EL (cell line): ENCODE measurements at places on chromosomes 1 and 21.

DNA sequence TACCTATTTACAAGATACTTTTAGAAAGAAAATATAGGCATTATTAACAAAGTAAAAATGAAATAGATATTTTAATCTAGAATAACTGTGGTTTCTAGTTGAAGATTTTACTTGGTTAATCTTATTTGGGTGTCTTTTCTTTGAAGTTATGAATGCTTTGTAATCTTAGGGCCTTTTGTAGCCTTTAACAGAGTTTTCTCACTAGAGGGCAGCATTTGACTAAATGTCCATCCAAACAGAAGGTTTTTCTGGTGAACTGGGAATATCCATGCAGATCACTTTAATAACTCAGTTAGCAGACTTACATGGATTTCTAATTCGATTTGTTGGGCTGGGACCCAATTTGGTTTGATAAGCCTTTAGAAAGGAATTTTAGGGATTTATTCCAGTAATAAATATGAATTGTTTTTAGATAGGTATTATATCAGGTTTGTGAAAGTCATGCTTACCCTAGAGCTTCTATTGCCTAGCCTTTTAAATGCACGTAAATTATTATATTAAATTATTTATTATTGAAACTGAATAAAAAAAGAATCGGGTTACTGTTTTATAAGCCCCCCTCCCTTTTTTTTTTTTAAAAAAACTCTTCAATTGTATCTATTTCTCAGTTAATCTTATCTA lies 119.7 kb downstream of the ZNF326 start:
- DNase-seq: peak; percentile 44

GRCh38 chr1:153768316-153769181 lies 6.7 kb upstream of the SLC27A3 start:
- no peak for DNase-seq

- DNase-seq: peak; percentile 68
These were observed 1.0 kb downstream of the PLPP3 start for GRCh38 chr1:56578138-56578962.

- no peak for DNase-seq
These were observed 123.9 kb downstream of the LHX4 start for GRCh38 chr1:180353945-180354344.

- DNase-seq: no peak
These were observed 317.2 kb upstream of the C1orf87 start for GRCh38 chr1:60390593-60391282.

- peak; percentile 89 for DNase-seq
These were observed at the start of gene CACHD1 for GRCh38 chr1:64469977-64470664. Gene CACHD1 (plus strand): TSS chr1:64470129. CDS start chr1:64470745, 616 bp downstream.

- DNase-seq: no peak
These were observed 34.0 kb upstream of the CR2 start for GRCh38 chr1:207420109-207420508.

DNA sequence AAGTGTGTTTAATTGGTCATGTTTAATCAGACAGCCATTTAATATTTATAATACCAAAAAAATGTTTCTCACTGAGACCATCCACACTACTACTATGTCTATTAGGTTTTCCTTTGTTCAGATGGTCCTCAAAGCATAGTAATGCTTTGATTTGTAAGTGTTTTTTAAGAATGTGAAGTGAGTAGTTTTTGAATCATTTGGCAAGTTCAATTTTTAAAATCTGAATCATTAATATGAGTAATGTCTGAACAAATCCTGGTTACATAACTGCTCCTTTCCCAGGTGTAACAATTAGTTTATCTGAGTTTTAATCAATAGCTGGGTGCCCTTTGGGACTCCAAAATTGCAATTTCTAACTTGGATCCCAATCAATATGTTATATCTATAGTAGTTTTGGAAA lies 23.5 kb upstream of the RPL5 start:
- DNase-seq: no peak

GRCh38 chr1:23619299-23620188 lies 60.2 kb upstream of the ID3 start:
- DNase-seq: no peak

- no peak for DNase-seq
These were observed 41.2 kb downstream of the AHDC1 start for GRCh38 chr1:27562534-27563340.

DNA sequence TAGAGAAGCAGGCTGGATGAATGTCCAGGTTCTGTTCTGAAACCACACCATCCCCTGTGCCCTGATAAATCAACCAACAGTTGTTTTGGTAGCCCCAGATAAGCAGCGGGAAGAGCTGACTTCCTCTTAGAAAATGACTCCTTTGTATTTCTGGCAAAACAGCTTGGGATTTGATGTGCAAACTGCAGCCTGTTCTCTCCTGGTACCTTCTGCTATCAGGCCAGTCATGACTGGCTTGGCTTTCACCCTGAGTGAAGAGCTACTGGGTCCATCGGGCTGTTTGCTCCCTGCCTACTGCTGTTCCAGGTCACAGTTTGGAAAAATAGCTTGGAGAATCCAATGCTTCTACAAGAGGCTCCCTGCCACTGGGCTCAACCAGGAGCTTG lies 116.8 kb downstream of the DTL start:
- DNase-seq: no peak

DNA sequence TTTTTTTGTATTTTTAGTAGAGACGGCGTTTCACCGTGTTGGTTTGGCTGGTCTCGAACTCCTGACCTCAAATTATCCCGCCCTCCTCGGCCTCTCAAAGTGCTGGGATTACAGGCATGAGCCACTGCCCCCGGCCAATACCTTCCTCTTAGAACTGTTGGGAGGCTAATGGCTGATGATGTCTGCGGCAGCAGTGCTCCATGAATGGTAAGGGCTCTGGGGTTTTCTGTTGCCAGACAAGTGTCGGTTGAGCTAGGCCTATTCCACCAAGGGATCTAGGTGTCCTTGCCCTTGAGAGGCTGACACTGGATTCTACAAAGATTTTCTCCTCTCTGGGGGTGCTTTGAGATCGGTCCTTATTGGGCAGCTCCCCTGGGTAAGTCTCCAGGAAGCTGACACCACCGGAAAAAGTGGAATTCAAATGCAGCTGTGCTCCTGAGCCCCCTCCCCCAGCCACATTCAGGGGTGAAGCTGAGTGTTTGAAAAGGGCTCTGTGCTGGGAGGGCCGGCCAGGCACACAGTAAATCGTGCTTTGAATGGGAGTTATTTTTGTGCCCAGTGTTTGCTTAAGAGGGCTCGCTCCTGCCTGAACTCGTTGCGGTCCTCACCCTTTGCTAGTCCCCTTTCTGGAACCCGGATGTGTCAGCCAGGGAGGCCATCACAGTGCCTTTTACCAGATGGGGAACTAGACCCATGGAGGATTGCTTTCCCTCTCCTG lies 5.2 kb downstream of the SOX13 start:
- no peak for DNase-seq

- peak; percentile 54 for DNase-seq
These were observed 7.0 kb upstream of the IGSF21 start for GRCh38 chr1:18100491-18101063.

GRCh38 chr1:234611225-234611846 lies 1.4 kb upstream of the IRF2BP2 start:
- DNase-seq: peak; percentile 88

DNA sequence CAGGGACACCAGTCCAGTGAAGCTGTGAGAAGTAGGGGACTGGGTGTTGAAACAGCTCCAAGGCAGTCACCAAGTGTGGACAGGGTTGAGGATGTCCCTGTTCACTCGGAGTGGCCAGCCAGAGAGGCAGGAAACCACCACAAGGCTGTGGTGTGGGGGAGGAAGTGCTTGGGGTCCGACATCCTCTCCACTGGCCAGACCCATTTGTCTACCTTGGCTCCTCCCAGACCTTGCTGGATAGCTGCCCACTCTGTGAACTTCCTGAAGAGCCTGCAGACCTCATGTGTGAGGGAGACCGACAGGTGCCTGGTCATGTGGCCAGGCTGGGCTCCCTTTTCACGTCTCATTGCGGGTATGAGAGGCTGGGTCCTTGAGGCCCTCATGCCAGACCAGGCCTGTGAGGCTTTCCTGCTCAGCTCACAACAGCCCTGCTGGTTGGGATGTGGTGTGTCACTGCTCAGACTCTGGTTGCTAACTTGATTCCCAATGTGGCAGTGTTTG lies 21.8 kb downstream of the CYP4B1 start:
- no peak for DNase-seq

DNA sequence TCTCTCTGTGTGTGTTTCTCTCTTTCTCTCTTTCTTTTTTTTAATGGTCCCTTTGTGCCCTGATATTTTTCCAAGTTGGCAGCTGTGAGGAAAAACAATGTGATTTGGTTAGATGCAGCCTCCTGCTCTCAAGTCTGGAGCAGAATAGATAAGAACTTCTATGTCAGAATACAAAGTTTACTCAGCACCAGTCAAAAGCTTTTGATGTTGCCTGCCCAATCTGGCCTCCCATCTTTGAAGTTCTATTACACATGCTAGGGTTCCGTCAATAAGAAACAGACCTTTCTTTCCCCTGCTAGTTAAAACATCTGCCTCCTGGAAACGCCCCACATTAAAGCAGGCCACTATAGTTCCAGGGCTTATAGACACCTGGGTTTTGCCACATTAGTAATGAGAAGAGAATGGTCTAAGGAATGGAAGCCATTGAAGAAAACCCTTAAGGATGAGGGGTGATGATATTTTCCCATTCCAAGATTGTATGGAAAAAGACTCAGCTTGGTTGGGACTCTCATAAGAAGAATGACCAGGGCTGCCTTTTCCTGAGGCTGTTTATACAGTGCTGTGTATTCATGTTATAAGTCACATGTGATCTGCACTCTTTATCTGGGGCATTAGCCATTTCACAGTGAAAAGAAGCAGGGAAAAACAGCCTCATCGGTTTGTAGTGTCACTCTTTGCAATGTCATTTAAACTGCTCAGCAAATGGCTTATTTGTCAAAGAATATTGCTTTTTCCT lies 414.7 kb upstream of the PROX1 start:
- no peak for DNase-seq

DNA sequence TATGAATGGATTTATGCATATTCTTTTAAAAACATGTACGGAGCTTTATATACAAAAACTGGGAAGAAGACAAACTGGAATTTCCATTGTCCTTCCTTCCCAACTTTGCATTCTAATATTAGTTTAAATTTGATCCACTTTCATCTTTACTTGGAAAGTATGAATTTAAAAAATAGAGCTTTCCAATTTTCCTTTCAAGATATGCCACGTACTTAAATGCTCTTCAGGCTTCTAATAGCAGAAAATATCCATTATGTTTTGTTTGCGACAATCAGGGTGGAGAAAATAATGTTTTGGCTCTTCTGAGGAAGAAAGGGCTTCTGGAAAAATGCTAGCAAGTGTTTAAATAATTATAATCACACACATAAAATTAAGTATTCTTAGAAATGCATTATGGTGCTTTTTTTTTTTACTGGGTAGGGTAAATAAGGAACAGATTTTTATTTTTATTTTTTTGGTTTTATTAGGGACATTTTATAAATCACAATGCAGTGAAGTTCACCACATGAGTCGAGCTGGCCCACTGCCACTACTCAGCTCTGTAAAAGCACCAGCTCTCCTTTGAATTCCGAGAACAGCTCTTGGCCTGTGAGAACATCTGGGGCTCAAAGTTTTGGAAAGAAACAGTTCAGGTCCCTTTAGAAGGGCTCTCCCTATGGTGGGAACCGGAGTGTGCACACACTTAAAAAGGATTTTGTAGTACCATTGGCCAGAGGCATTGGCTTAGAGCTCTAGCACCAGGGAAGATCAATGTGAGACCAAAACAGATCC lies 287.4 kb upstream of the LYPLAL1 start:
- DNase-seq: peak; percentile 17

- DNase-seq: peak; percentile 77
These were observed 646.3 kb downstream of the KIF26B start for GRCh38 chr1:245800901-245801605.

DNA sequence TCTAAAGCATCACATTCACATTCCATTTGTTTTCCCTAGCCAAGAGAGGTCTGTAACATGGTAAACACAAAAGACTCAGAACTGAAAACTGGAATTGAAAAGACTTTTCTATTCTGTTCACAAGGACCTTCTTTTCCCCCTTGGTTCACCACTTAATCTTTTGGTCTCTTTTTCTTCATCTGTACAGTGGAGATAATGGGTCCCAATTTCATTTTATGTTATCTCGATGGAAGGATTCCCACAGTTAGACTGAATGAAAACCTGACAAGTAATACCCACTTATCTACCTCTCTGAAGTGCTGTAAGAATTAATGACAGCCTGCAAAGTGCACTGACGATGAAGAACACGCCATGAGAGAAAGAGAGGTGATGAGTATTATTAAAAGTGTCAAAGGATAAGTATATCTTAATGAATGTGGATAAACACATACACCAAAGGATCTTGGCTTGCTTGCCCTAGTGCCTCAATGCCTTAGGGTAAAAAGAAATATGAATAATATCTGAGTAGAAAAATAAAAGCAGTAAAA lies 71.5 kb downstream of the CYYR1 start:
- no peak for DNase-seq

GRCh38 chr1:84403347-84403746 lies 5.1 kb downstream of the DNASE2B start:
- DNase-seq: no peak

DNA sequence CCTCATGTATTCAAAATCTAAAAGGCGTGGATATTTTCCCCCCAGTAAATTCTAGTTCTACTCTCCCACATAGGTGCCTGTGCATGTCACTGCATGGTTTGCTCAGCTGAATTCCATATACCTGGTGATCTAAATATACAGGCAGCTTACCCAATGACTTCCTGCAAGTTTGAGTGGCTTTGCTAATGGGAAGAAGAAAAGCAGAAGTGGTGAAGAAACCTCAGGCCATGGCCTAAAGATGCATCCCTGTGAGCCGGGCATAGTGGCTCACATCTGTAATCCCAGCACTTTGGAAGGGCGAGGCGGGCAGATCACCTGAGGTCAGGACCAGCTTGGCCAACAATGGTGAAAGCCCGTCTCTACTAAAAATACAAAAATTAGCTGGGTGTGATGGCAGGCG lies 11.5 kb downstream of the SLC44A3 start:
- no peak for DNase-seq

- DNase-seq: no peak
These were observed 340.2 kb downstream of the SMYD3 start for GRCh38 chr1:246166841-246167240.

DNA sequence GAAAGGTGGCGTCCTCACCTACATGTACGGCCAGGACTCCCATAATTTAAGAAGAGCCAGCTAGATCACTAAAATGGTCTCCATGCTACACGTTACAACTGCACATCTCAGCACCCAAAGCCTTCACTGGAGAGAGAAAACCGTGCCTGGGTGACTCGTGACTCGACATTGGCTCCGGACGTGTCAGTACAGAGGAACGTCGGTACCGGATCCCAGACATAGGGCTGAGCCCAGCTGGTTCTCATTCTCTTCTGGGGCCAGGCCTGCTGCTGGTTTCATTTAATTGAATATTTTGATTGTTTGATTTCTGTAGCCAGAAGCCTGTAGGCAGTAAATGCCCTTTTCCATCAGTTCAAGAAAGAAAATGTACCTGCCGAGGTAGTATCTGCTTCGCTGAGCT lies 93.1 kb downstream of the HHIPL2 start:
- DNase-seq: peak; percentile 61

- DNase-seq: peak; percentile 55
These were observed at the start of gene ASAP3 for GRCh38 chr1:23483321-23484252. Gene ASAP3 (minus strand): TSS chr1:23484179. CDS start chr1:23484133, 46 bp downstream.

DNA sequence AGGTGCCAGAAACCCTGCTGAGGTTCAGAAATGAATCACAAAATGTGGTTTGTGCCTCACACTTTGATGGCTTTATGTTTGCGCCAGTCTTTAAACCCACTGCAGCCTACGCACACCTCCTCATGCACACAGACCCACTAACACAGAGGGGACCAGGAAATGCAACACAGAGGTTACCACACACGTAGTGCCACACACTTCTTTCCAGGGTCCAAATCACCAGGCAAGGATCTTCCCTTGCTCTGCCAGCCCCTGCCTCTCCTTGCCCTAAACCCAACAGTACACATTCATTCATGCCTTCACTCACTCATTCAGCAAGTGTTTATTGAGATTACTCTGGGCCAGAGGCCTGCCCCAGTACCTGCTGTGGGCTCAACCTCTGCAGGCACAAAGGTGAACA lies 17.5 kb downstream of the MAB21L3 start:
- DNase-seq: no peak
